ENCODE measurements at places on chromosomes 7 and 10.

- DNase-seq: no peak
Measured at GRCh38 chr7:155942226-155942950, 130.1 kb upstream of the SHH start.

GRCh38 chr7:127974446-127975035 lies 56.7 kb downstream of the LRRC4 start:
- DNase-seq: peak; percentile 72

DNA sequence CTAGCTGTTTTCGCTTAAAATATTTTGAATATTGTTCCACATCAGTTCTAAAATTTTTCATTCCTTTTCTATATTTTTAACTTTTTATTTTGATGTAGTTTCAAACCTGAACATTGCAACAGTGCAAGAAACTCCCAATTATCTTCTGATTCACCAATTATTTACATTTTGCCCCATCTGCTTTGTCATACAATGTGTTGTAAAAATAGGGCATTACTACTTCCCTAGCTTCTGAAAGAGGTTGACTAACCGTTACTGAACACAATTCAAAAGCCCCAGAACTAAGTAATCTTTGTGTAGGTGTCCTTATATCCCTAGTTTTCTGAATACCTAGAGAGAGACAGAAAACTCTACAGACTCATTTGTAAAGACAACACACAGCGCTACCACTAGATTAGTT lies 86.7 kb downstream of the AVL9 start:
- DNase-seq: no peak

GRCh38 chr10:50648935-50649227 lies 25.1 kb upstream of the SGMS1 start:
- DNase-seq: no peak
